T-helper 1 cell treated with Interleukin-12 subunit alpha and Interleukin-12 subunit beta and Interleukin-4 antibody, amounts not matched to agents 30 ng/mL and 1 ng/mL, for 36 hours (primary cell): ENCODE measurements at places on chromosomes 12 and 14. TPM values are rescaled to one million over a fixed set of nuclear protein-coding genes. Genes with fewer than 3 reads are reported as not detected.

The PRMT5 gene
- 80.5 and 88.4 TPM in 2 replicates for total RNA-seq

The KRT71 gene
- total RNA-seq: not detected in 2 replicates

The TAS2R10 gene
- 0.34 and 0.39 TPM in 2 replicates for total RNA-seq

The LRRIQ1 gene
- not detected in 2 replicates for total RNA-seq

The NUP37 gene
- 46.9 and 51.3 TPM in 2 replicates for total RNA-seq

The CLEC4C gene
- total RNA-seq: not detected in 2 replicates

The SOX5 gene
- 0.86 and 1.5 TPM in 2 replicates for total RNA-seq

The TBX3 gene
- total RNA-seq: not detected in 2 replicates

The SAMD15 gene
- total RNA-seq: 0.41 TPM in 1 of 2 replicates, not detected in the other

The FZD10 gene
- not detected in 2 replicates for total RNA-seq

The ALDH2 gene
- total RNA-seq: 0.07 and 0.29 TPM in 2 replicates

The AP1G2 gene
- total RNA-seq: 254 and 259 TPM in 2 replicates

The DDX23 gene
- 125 and 126 TPM in 2 replicates for total RNA-seq

The HOXC13 gene
- total RNA-seq: not detected in 2 replicates

The OSGEP gene
- 55.0 and 56.2 TPM in 2 replicates for total RNA-seq

The TAS2R7 gene
- total RNA-seq: not detected in 2 replicates

The OR4M1 gene
- total RNA-seq: not detected in 2 replicates

The CPNE8 gene
- total RNA-seq: 3.3 and 4.6 TPM in 2 replicates

The CCDC60 gene
- total RNA-seq: not detected in 2 replicates

The GTF2A1 gene
- 37.7 and 38.6 TPM in 2 replicates for total RNA-seq

The PXN gene
- total RNA-seq: 197 TPM in 2 replicates

The SLC38A4 gene
- total RNA-seq: not detected in 2 replicates

The PLEKHD1 gene
- total RNA-seq: 0.12 and 0.20 TPM in 2 replicates

The RBM25 gene
- 108 TPM in 2 replicates for total RNA-seq

The WDHD1 gene
- 30.5 and 32.9 TPM in 2 replicates for total RNA-seq

The AQP2 gene
- total RNA-seq: not detected in 2 replicates

The GALNT9 gene
- total RNA-seq: not detected in 2 replicates

The GPR137C gene
- 0.32 and 0.47 TPM in 2 replicates for total RNA-seq

The LMNTD1 gene
- not detected in 2 replicates for total RNA-seq

The SUOX gene
- 10.0 and 10.6 TPM in 2 replicates for total RNA-seq

The PSMB11 gene
- total RNA-seq: not detected in 2 replicates

The CBLN3 gene
- total RNA-seq: 17.7 and 18.5 TPM in 2 replicates

The STON2 gene
- total RNA-seq: 1.1 and 1.5 TPM in 2 replicates

The MIP gene
- not detected in 2 replicates for total RNA-seq

The KRT72 gene
- 1.6 and 1.7 TPM in 2 replicates for total RNA-seq

The FOXA1 gene
- not detected in 2 replicates for total RNA-seq
